ENCODE measurements at places on chromosomes 13 and 19. TPM values are rescaled to one million over a fixed set of nuclear protein-coding genes. Genes with fewer than 3 reads are reported as not detected.
A peak's percentile ranks its signal among the peaks of the same experiment; 100 is the strongest.

DNA sequence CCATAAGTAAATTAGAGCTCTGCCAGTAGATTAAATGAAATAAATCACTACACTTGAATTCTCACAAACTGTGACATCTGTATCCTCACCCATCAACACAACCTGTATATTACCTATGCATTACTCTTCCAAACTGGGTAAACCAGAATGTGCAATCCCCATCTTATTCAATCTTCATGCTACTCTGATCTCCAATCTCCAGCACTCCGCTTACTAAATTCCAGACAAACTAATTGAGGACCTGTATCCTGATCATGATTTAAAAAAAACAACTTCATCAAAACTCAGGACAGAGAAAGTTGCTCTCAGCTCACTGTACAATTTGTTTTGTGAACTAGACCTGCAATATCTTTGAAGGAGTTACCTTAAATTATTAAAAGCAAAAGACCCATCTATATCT is 74.4 kb downstream of the FOXO1 start:
- no peak for DNase-seq

DNA sequence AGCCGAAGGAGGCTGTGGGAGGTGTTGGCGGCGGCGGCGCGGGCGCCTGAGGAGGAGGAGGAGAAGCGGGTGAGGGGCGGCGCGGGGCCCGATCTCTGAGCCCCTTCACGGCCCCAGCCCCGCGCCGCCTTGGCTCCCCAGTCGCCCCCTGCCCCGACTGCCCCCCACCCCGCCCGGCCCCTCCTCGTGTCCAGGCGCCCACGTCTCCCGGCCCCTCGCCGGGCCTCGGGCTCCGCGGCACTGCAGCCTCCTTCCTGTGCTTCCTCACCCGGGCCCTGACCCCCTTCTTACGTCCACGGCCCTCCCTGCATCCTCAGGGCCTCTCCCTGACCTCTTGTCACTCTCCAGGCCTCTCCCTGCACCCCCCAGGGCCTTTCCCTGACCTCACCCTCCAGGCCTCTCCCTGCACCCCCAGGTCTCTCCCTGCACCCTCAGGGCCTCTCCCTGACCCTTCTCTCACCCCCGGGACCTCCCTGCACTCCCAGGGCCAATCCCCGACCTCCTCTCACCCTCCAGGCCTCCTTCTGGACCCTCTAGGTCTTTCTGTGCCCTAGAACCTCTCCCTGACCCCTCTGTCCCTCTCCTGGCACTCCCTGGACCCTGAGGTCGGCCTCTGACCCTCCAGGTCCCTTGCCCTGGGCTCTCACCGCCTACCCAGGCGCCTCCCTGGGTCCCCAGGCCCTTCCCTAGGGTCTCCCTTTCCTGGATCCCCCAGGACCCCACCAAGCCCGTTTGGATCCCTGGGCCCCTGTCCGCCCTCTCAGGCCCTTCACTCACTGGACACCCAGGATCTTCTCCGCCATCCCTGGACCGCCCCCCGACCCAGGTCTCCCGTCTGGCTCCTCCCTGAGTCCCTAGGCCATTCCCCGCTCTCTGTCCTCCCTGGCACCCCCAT is 460 bp downstream of the KMT5C start:
- DNase-seq: peak; percentile 52

- no peak for DNase-seq
These were observed 30.7 kb upstream of the IL17D start for GRCh38 chr13:20672772-20673171.

DNA sequence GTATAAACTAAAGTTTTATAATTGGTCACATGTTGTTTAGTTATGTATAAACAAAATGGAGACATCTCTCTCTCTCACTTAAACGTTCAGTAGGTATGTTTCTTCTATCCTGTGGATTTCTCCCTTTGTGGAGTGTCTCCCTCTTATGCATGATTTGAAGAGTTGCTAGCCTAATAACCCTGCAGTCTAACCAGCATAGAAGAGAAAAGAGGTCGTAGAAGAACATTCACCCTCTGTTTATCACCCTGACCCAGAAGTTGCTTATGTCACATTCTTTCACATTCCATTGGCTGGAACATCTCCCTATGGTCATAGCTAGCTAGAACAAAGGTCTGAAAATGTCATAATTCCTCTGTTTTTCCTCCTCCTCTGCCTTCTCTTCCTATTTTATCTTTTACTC is 176.8 kb upstream of the PCDH20 start:
- no peak for DNase-seq

- DNase-seq: no peak
These were observed 142.6 kb downstream of the CRYL1 start for GRCh38 chr13:20383058-20383457.

Gene PSG6
- total RNA-seq: not detected

Gene SELENOV
- 6.9 TPM for total RNA-seq
